ENCODE measurements at places on chromosomes 16 and 17.

GRCh38 chr17:40794466-40794865 lies 5.3 kb downstream of the KRT28 start:
- DNase-seq: no peak

DNA sequence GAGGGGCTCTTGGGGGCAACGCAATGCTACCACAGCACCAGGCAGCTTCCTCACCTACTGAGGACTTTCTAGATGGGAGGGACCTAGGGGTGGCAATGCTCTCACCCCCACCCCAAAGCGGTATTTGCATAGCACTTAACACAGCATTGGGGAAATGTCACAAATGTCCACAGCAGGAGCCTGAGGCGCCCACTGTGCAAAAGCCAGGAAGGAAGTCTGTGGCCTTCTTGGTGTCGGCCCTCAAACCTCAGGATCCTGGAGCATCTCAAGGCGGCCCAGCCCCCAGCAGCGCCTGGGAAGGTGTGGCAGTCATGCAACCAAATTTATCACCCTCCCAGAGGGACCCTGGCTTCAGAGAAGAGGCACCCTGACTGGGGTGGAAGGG lies 45.3 kb downstream of the WNT3 start:
- DNase-seq: no peak

DNA sequence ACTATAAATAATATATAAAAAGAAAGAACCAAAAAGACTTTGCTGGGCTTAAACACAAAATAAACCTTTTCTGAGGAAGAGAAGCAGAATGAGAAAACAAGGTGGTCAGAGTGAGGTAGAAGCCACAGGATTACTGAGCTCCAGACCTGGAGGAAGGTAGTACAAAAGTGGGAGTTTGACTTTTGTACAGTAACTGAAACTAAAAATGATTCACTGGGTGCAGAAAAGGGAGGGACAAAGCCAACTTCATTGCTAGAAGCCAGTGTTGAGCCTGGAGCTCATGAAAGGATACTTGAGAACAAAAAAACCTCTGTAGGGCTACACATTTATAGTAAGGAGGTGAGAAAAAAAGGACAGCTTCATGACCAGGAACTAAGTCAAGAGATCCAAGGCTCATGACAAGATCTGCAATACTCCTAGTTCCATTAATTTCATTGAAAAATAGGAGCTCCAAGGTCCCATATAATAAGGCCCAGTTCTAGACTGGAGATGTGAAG lies 45.5 kb downstream of the PKD1L3 start:
- no peak for DNase-seq

DNA sequence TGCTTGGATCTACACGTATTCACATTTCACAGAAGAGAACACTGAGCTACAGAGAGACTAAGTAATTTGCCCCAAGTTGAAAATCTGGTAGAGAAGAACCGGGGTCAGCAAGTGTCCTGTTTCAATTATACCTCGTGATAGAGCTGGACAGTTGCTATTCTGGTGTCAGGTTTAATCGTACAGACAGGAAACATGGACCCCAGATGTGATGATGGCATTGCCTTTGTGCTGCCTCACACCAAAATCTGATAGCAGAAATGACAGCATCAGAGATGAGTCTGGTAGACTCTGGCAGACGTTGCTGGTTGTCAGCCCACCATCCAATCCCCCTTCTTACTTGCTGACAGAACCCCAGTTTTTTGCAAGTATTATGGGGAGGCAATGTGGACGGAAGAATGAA lies 112.1 kb upstream of the FOXF1 start:
- no peak for DNase-seq

GRCh38 chr17:19338031-19338990 lies 24.2 kb downstream of the B9D1 start:
- DNase-seq: peak; percentile 62

DNA sequence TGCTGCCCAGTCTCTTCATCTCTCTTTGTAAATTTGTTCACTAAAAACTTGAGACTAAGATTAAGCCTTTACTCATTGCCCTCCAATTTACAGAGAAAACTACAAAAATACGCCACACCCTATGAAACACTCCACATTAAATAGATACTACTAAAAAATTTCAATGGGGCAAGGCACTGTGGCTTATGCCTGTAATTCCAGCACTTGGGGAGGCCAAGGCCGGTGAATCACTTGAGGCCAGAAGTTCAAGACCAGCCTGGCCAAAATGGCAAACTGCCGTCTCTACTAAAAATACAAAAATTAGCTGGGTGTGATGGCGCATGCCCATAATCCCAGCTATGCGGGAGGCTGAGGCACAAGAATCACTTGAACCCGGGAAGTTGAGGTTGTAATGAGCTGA lies 3.8 kb downstream of the UBE2O start:
- no peak for DNase-seq

DNA sequence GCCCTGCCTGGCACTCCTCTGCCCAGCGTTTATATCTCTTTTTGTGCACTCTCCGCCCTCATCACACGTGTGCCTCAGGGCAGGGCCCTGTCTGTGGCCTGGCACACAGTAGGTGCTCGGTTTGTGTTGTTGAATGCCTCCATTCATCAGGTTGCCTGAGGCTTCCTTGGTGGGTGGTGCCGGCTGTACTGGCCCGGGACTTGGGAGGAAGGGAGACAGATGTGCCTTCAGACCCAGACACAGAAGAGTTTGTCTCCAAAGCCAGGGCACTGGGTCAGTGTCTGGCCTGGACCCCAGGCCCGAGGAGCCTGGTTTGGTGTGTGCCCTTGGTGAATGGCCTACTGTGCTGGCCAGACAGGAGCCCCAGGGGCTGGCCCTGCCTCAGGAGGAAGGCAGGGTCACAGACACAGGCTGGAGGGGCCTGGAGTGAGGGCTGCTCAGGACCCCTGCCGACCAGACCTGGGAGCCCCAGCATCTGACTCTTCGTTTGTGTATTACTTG lies 71.6 kb downstream of the RAI1 start:
- DNase-seq: no peak

DNA sequence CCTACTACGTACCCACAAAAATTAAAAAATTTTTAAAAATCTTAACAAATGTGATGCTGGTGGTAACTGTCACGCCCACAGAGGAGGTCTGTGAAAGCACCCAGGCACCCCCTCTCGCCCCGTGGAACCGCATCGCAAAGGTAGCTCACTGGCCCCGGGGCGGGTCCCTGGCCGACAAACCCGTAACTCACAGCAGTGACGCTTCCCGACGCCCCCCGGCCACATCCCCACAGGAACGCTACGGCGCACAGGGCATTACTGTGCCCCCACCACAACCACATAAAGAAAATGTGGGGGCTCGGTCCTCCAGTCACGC lies 366 bp downstream of the ANKS3 start:
- DNase-seq: peak; percentile 25

- DNase-seq: no peak
These were observed 2.0 kb downstream of the NEUROD2 start for GRCh38 chr17:39605492-39606433.

DNA sequence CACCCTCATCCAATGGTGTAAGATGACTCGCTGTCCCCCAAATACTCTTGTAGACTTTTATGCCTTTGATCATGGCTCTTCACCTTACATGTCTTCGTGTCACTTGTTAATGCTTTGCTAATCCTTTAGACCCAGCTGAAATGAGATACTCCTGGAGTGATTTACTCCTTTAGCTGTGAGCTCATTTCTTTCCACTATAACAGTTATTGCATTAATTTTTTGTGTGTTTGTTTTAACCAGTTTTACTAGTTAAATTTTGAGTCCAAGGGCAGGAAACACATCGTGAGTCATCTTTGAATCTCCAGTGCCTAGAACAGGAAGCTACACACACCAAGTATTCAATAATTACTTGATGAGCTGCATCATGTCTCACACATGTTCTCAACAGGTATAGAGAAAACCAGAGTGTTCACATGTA lies 6.5 kb upstream of the CTCF start:
- DNase-seq: no peak

- DNase-seq: no peak
These were observed 480 bp downstream of the TXNL4B start for GRCh38 chr16:72092832-72093447.

DNA sequence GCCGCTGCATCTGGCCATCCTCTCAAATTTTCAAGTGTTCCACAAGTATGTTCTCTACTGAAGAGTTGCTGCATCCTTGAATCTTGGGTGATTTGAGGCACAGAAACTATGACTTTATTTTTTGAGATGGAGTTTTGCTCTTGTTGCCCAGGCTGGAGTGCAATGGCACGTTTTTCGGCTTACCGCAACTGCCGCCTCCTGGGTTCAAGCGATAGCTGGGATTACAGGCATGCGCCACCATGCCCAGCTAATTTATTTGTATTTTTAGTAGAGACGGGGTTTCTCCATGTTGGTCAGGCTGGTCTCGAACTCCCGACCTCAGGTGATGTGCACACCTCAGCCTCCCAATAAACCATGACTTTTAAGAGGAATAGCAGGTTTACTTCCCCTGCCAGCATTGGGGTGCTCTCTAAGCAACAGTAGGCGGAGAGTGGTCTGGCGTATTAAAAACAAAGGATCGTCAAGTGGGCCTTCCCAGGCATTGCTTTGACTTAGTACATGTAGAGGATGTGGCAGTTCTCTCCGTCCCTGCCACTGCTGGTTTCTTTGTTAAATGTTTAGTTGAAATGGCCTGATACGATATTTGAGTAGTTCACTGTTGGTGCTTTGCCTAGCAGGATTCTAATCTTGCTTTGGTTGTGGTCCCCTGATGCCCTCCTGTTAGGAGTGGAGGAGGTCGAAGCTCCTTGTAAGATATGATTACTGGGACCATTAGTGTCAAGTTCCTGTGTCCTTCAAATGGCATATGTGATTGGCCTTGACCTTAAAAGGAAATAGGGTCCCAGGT lies 9.5 kb downstream of the PYCARD start:
- DNase-seq: no peak

All from BE2C (cell line).